ENCODE measurements at places on chromosomes 6 and 20. TPM values are rescaled to one million over a fixed set of nuclear protein-coding genes. Genes with fewer than 3 reads are reported as not detected.

The HLA-G gene
- 8.8 TPM for total RNA-seq

DNA sequence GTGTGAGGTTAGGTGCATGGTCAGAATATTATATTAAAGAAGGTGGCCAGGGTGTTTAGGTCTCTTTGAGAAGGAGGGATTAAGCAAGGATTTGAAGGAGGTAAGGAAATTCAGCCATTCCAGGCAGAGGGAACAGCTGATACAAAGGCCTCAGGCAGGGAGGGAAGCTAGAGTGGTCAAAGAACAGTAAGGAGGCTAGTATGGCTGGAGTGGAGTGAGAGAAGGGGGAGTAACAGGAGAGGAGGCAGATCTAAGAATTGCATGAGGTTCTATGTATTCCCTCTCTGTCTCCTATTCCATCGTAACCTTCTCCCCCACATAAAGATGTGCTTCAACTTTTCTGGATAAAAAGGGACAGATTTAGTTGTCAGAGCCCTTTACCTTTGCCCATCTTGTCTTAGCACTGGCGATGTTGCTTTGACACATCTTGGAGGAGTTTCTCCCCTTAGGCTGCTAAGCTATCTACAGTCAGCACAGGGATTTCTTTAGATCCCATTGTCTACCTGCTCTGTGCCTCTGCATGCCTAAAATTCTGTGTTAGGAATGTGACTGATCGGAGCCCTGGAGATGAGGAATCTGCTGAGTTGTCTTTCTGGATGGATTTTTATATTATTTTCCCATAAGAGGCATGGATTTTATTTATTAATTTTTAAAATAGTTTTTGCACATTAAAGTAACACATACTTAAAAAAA is 59.9 kb downstream of the KLHL31 start:
- no peak for DNase-seq

DNA sequence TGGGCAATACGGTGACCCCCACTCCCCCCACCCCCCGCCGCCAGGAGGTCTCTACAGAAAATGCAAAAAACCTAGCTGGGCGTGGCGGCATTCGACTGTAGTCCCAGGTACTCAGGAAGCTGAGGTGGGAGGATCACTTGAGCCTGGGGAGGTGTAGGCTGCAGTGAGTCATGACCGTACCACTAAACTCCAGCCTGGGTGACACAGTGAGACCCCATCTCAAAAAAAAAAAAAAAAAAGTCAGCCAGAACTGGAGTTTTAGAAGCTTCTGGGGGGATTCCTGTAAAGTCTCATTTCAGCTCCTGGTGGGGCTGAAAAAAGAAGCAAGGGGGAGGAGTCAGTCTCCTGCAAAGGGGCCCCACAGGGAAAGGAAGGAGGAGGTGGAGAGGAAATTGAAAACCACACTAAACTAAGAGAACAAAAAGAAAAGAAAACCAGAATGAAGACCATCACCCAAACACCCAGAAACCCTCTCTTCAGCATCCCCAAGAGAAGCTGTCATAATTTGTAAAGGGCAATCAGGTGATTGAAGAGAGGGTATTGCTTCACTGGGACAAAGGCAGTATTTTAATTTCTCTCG is 50.4 kb downstream of the NOL4L start:
- DNase-seq: no peak

DNA sequence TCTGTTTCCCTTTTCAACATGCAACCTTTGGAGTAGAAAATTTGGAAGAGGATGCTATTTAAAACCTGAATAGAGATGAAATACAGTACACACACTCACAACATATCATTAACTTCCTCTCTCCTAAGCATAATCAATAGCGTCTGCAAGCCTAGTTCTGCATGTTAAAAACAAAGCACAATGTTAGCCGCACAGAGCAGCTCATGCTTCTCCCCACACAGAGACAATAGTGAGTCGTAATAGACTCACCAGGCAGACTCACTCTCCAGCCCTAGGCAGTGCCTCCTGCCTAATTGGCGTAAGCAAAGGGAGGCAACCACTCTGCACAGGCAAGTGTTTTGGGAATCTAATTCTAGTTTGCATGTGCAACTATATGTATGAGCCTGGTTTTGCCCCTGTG is 45.8 kb upstream of the ARID1B start:
- DNase-seq: no peak

DNA sequence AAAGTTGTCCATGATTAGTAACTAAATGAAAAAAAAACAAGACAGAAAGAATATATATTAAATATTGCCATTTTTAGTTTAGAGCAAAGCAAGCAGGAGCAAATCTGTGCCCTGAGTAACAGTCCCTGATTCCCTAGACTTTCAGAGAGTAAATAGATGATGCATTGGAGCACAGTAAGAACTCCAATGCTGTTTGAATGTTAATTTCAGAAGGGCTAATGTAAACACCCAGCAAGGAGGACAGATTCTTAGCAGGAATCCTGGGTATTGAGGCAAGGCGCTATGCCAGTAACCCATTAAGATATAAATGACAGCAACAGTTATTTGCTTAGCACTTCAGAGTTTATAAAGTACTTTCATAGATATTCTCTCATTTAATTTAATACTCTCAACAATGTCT is 15.6 kb upstream of the NRSN1 start:
- no peak for DNase-seq
